ENCODE measurements at places on chromosomes 3 and 15.

DNA sequence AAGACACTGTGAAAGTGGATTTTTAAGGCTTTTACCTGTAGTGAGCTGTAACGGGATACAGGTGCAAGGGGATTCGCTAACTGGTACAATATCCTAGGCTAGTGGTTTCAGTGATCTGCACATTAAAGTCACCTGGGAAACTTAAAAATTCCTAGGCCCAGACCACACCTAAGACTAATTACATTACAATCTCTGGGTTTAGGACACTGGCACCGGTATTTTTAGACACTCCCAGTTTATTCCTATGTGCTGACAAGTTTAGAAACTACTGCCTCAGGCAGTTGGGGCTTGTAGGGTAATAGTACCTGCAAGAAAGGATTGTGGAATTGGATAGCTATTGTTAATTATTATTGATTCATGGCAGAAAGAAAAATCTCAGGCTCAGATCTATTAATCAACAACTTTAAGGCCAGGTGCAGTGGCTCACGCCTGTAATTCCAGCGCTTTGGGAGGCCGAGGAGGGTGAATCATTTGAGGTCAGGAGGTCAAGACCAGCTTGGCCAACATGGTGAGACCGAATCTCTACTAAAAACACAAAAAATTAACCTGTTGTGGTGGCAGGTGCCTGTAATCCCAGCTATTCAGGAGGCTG, 50.4 kb upstream of the CASR start:
- no peak for DNase-seq

DNA sequence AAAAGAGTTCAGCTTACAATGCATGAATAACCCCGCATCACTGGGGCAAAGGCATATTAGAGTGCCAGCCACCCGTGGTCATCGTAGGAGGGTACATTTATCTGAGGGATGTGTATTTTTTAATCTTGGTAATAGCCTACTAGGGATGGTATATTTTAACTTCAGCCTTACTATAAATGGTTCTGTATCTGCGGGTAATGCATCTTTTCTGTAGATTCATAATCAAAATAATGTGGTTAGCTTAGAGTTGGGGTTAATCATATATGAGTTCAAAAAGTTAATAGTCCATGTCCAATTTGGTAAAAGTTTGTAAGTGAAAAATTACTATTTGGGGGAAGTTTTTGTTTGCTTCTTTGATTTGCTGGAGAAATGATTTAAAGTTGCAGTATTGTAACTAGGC, 263.7 kb upstream of the UBE2E1 start:
- DNase-seq = no peak

DNA sequence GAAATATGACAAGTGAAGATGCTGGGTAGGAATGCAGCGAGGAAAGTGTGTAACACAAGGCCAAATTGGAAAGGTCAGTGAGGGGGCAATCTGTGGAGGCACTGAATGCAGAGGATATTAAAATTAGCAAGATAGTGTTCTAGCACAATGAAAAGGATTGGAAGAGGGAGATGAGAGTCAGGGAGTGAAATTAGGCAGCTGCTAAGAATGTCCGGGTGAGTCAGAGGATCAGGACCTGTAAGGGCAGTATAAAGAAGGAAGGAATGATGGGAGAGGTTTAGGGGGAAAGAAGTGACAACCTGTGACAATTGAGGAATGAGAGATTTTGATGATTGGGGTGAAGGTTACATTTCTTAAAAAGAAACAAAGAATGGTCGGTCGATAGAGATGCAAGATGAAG, 103.5 kb downstream of the UBE3A start:
- DNase-seq = no peak

DNA sequence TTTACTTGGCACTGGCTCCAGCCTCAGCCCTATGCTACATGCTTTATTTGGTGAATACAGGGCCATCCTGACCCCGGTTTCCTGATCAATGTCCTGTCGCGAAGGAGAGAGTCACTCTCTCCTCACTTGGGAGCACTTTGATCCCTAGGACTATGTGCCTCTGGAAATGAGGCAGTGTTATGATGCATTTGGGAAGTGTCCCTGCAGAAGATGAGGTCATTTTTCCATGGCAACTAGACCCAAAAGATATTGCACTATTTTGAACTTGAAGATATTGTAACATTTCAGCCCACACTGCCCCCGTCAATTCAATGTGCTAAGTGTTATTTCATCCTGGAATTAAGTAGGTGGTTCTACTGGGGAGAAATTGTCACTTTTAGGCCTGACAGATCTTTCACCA, 68.0 kb downstream of the LRRK1 start:
- DNase-seq = no peak

DNA sequence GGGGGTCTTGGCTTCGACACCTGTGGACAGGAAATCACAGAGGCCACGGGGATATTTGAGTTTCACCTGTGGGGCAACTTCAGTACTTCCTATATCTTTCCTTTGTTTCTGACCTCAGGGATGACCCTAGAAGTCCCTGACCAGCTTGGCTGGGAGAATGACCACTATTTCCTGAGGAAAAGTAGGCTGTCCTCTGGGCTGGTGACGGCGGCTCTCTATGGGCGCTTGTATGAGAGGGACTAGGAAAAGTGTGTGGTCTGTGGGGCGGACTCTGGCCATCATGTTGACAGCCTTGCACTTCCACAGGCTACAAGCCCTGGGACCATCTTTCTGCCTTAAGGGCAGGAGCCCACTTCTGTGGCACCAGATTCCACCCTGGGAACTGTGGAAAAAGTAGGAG, 43.7 kb downstream of the BTD start:
- DNase-seq = no peak

DNA sequence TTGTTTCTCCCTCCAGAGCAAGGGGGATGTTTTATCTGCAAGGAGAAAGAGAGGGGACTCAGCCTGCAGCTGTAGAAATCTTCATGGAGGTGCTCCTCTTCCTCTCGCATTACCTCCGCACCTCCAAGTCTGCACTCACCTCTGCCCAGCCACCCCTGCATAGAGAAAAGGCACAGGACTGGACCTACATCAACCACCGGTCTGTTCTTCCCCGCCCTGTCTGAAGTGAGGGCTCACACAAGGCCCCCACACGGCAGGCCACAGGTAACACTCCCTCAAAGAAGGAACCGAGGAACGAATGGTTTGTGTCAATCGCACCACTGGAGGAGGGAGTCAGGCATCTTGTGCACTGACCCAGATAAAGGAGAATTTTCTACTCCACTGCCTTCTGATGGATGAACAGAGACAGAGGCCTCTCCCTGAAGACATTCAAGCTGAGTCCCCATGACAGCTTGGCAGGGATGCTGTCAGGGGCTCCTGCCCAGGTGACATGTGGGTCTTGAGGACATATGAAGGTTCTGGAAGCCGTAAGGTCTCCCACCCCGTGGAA, 260.3 kb downstream of the XXYLT1 start:
- no peak for DNase-seq

- DNase-seq = no peak
Measured at GRCh38 chr3:156751461-156752025, 74.6 kb upstream of the LEKR1 start.

- no peak for DNase-seq
Measured at GRCh38 chr3:178233371-178234071, 302.7 kb upstream of the KCNMB2 start.

DNA sequence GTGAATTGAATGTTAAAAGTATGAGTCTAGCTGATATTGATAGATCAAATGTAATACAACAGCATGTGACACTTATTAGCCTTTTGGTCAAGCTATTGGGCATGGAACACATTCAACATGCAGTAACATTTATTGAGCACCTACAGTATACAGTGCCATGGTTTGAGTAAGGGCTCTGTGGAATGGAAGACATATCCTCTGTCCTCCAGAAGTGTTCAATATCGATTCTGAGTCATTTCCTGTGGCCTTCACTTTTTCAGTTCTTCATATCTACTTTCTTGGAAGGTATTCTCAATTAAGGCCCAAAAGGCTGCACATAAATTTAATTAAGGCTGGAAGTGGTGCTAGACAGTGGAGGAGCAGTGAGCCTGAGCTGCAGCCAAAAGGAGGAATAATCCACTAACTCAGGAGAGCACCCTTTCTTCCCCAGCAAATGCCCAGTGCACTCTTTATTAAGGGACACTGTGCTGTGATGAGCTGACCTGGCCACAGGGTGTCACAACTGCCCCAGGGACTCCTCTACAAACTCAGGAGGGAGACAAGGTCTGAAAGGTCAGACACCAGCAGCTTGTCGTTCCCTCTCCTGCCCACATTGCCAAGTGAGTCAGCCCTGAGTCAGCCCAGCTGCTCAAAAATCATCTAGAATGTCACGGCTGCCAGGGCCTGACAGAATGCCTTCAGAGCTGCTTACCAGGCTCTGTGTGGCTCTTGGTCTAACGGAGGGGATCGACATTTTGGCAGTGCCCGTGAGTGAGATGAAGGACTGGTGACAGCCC, 544.8 kb downstream of the AGBL1 start:
- peak; percentile 82 for DNase-seq

- no peak for DNase-seq
Measured at GRCh38 chr3:23275814-23276213, 72.7 kb downstream of the UBE2E2 start.

GRCh38 chr3:101779822-101780381, 891 bp downstream of the NXPE3 start:
- DNase-seq = no peak

Measured in CD8-positive, alpha-beta memory T cell (primary cell).